ENCODE measurements at places on chromosomes 13 and 19.

- DNase-seq = no peak
Measured at GRCh38 chr19:41354343-41354953, 726 bp upstream of the TGFB1 start.

DNA sequence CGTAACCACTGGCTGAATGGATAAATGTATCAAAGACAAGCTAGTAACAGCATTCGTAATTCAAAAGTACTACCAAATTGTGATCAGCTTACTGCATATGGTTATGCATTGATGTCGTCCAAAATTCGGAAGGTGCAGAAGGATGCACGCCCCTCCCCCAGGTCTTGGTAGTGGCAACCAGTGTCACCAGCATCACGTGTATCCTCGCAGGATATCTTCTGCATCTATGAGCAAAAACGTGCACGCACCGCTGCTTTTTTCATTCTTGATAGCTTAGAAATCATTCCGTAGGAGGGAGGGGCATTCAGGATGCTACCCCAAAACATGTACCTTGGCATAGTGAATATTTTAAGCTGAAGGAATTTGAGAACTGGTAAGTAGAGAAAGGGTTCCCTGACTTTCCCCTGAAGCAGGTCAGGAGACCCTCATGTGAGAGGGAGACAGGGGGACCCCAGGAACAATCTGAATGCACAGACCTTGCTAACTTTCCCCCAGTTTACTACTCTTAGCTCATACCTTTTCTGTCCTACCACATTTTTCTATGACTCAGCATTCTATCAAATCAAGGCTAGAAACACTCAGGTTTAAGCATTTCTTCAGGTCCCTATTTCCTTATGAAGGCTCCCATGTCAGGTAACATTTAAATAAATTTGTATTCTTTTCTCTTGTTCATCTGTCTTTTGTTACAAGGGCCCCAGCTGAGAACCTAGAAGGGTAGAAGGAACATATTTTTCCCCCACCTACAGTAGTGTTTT is 61.2 kb upstream of the TM9SF2 start:
- no peak for DNase-seq

GRCh38 chr19:30136611-30137195 is 194.7 kb downstream of the URI1 start:
- no peak for DNase-seq

DNA sequence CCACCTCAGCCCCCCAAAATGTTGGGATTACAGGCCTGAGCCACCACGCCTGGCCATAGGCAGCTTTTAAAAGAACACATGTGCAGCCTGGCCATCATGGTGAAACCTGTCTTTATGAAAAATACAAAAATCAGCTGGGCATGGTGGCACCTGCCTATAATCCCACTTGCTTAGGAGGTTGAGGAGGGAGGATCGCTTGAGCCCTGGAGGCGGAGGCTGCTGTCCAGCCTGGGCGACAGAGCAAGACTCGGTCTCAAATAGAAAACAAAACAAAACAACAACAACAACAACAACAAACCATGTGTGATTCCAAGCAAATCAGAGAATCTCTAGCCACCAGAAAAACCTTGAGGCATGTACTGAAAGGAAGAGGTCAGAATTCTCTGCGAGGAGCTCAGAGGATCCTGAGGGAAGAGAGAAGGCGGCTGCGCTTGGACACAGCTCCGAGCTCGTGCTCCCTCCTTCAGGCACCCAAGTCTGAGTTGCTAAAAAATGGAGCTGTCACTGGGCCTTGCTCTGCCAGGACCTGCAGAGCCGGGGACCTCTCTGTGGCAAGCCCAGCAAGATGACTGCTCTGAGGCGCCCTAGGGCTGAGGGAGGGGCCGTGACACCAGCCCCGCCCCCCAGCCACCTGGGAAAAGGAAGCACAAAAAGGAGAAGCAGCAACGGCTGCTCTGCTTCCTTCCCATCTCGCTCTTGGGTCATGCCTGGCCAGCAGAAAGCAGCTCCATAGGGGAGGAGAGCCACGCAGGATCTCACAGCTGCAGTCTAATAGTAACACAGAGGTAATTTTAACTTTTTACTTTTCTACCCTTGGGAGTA is at the start of gene ARL11:
ARL11 (plus strand) TSS at position 677 of the 822 bp plus-strand sequence. CDS start 1,941 bp downstream, outside the sequence.
- peak; percentile 16 for DNase-seq

DNA sequence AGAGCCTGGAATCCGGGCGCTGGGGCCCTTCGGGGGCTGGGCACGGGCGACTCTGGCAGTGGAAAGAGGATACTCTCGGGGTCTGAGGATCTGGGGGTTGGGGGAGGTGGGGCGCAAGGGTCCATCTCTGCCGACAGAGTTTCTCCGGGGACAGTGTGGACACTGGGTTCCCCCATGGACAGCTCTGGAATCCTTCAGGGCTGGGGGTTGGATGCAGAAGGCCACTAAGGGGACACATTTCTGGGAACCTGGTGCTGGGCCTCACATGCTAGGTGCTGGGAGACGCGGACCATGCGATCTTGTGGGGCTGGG is 2.3 kb downstream of the TGFBR3L start:
- DNase-seq = no peak

DNA sequence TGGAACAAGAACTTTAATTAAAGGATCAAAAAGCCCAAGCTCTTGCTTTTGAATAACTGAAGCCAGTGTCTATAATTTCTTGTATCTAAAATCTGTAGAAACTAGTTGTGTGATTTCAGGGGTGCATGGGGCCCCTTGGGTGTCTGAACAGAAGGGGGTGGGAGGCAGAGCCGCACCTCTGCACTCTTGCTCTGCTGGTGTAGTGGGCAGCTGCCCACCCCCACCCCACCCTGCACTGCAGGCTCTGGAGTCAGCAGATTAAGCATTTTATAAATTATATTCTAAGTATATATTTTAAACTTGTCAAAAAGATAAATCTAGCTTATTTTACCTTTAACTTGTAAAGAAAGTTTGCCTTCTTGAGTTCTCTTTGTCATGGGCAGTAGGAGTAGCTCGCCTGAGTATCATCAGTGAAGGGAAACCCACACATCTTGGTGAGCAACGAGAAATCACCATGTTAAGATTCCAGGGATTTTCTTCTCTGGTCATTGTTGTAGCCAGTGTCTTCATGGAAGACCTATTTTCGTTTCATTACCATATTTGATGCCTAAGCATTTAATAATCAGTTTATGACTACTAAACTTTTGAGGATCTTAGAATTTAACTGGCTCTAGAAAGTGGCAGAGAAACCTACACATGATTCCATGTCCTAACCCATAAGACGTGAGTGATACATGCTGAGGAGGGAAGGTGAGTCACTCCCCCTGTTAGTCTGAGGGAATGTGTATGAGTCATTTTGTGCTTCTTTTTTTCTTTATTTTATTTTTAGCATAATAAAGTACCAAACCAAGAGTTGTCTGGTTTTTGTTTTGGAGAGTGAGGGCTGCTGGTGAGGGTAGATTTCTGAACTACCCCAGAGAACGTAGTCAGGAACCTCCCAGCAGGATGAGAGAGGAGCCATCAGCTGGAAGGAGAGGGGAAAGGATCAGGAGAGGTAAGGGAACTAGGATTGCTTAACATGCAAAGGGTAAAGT is 7.7 kb downstream of the UBE2L5 start:
- no peak for DNase-seq

DNA sequence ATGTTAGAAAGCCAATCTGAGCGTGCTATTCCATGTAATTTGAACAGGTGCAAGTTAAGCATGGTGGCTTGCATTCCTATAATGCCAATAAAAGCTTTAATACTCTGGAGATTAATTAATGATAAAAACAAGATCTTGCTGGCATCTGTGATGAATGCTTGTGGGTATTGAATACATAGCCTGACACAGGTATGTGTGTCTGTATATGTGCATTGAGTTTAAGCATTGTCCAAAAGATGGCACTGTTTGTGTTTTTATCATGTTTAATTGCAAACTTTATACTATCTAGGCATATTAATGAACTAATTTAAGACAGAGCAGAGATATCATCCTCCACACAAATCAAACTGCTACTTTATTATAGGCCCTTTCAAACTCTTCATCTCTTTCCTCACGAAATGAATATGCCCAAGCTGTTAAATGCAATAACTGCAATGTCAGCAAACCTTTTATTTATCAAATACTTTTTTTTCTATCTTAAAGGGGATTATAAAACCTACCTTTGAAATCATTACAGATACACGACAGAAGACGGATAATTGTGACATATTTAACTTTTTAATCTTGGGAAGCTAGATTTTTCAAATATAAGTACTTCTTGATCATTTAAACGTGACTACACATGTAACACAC is 86.5 kb downstream of the TNFSF11 start:
- DNase-seq = no peak

GRCh38 chr19:33231511-33231910 is 5.9 kb upstream of the SLC7A10 start:
- no peak for DNase-seq

DNA sequence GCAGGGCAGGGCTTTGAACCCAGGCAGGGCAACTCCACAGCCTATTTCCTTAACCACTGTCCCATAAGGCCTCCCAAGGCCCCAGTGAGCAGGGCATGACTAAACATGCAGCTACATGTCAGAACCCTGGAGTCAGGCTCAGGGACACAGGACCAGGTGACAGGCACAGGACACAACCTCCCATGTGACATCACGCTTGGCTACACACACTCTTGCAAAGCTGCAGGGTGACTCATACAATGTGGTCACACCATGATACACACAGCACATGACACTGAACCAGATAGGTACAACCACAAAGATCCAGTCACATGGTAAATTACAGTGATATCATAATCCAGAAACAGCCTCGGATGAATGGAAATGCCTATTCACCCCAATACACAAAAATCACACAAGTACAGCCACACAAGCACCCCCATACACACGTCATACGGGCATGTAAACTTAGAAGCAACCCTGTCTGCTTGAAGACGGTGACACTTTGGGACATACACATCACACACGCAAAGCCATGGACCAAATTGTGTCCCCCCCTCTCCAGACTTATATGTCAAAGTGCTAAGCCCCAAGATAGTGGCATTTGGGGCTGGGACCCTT is 14.5 kb downstream of the KLK4 start:
- DNase-seq = no peak

- DNase-seq = no peak
Measured at GRCh38 chr13:29165840-29166239, 345.7 kb downstream of the MTUS2 start.

DNA sequence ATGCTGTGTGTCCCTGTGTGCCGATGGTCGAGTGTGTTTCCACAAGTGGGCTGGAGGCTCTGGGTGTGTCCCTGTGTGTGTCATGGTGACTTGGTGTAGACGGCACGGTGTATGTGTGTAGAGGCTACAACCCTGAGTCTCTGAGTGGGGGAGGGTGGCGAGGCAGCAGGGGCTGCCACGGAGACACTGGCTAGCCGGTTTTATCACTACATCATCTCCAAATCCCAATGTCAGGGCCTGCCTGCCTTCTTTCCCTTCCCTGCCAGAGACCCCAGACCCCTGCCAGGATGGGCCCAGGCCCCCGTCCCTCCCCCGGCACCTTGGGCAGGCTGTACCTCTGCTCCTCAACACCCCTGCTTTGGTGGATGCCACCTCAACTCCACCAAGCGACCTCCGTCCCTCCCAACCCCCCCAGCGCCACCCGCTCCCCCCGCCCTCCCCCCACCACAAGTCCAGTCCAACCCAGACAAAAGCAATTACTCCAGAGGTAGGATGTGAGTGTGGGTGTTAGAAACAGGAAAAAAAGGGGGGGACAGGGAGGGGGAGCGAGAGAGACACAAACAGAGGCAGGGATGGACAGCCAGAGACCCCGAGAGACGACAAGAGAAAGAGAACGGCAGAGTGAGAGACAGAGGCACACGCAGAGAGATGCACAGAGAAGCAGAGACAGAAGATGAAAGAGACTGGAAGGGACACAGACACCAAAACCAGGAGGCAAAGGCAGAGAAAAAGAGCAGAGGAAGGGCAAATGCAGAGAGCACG is 21.6 kb upstream of the POU2F2 start:
- DNase-seq = no peak

DNA sequence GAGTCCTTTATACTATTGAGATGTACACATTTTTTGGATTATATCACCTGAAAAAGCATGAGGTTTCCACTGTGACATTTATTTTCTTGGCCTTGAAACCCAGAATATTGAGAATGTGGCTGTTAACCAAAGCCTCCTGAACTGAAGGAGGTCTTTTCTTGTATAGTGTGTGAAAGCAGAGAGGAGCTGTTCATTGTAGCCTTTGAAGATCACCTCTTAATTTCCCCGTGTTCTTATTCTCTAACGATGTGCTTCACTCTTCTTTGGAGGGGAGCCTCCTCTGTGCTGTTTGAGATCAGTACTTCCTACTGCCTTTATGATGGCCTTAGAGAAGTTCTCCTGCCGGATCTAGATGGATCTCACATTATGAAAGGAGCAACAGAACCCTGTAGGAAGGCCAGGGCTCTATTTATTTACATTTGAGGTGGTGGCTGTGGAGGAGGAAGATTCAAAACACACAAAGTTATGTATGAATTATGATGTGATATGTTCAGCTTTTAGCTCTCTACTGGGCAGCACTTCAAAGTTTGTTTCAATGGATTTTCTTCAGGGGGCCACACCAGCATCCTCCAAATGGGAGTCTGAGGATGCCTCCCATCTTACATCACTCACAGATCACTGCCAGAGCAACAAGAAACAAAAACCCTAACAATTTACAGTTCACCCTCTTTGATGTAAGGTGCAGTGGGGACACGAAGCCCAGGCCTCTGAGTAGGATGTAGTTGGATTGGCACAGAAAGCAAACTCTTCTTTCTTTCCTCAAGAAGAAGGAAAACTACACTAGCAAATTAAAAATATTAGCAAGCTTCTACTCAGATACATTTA is 322.3 kb downstream of the DLEU7 start:
- DNase-seq = no peak

Measured in activated T-helper 9 cell treated with anti-CD3 and anti-CD28 coated beads, Interleukin-2, amount 50 U/mL, for 16 hours (primary cell).